ENCODE measurements at places on chromosomes 6 and 20.

GRCh38 chr20:1272368-1273100 lies 6.4 kb downstream of the SNPH start:
- no peak for DNase-seq

DNA sequence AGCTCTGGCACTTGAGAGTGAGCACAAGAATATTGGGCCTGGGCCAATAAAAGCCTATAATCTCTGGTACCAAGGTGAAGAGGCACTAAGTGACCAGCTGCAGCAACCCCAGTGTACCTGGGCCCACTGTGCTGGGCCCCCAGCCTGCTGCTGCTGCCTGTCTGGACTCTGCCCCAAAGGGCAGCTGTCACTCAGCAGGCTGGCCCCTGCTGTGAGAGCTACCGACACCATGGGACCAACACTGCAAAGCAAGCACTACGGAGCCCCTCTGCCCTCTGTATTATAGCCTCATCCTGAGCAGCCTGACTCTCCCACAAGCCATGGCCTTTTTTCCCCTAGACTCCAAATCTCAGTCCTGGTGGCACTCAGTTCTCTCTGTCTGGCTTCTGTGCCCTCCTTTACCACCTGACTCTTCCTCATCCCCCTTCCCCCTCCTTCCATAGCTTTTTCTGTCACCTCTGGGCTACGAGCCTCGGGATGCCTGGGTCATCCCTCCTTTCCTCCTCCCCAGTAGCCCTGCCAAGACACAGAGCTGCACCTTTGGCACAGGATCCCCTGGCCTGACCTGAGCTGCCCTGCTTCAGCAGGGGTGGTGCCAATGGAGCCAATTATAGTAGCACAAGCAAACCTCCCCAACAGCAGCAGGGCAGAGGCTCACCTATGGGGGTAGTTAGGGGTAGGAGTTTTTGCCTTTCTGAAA lies 14.2 kb downstream of the RRP36 start:
- no peak for DNase-seq

- DNase-seq = no peak
Observed at GRCh38 chr6:153059311-153059710, 56.8 kb upstream of the MTRF1L start.

- no peak for DNase-seq
Observed at GRCh38 chr6:8100159-8100854, 2.0 kb downstream of the EEF1E1 start.

DNA sequence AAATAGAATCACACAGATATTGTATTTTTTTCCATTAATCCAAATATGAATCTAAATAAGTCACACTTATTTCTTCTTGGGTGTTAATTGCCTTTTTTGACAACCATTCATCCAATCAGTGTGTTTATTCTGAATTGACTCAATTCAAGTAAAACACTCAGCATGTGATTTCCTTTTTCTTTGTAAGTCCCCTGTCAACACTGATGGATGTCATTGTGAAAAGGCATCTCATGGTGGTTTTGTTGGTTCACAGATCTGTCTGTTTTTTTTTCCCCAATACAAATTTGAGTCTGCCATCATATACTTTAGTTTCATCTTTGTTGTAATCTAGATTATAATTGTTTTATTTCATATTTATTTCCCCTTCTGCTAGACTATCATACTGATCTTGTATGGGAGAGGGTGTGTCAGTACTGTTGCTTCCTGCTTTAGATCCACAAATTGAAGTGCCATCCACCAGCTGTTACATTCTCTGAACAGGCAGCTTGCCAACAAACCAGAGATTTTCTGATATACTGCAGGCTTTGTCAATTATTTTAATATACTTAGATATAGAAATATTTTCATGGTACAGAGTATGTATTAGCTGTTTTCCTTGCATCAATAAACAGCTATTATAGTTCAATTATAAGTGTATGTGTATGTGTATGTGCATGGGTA lies 64.2 kb upstream of the FLRT3 start:
- DNase-seq = no peak

DNA sequence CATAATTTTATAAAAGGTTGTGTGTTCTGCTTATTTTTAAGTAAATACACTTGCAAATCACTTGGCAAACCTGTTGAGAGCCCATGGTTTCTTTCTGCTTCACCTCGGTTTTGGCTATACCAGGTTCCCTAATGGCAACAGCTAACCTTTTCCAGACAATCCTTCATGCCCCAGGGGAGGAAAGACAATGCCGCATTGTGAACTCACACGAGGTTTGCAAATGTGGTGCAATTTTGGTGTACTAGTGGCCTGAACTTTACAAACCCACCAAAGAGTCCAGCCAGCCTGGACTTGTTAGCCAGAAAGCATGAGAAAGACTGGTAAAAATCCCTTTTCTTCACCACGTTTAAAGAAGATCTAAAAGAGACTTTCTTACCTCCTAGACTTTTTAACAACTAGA lies 84.8 kb upstream of the SOX4 start:
- DNase-seq = no peak

GRCh38 chr6:136873748-136874147 lies 48.4 kb upstream of the SLC35D3 start:
- no peak for DNase-seq

- no peak for DNase-seq
Observed at GRCh38 chr6:81487489-81487888, 265.0 kb downstream of the TENT5A start.

GRCh38 chr6:47000842-47001241 lies 41.3 kb downstream of the ADGRF1 start:
- no peak for DNase-seq

DNA sequence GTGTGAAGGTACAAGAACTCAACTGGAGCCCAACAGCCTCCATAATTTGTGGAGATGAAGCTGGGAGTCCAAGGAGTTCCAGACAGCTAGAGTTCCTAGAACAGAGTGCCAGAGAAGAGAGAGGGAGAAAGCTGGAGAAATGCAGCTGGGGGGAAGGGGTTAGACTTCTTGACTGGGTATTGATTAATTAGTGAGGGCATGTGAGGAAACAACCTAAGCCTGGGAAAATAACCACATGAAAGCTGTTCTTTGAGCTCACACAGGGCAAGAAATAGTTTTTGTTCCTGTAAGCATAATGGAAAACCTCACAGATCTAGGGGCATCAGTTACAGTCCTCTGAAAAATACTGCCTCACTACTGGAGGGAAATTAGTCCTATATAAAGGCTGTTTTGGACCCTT lies 230.5 kb upstream of the FKBP1C start:
- no peak for DNase-seq

- DNase-seq = peak; percentile 17
Observed at GRCh38 chr6:85537055-85537494, 56.6 kb downstream of the SNX14 start.

GRCh38 chr6:13280254-13280653 lies 48.1 kb downstream of the TBC1D7 start:
- DNase-seq = no peak

- no peak for DNase-seq
Observed at GRCh38 chr20:50758992-50759391, 27.6 kb downstream of the PARD6B start.

DNA sequence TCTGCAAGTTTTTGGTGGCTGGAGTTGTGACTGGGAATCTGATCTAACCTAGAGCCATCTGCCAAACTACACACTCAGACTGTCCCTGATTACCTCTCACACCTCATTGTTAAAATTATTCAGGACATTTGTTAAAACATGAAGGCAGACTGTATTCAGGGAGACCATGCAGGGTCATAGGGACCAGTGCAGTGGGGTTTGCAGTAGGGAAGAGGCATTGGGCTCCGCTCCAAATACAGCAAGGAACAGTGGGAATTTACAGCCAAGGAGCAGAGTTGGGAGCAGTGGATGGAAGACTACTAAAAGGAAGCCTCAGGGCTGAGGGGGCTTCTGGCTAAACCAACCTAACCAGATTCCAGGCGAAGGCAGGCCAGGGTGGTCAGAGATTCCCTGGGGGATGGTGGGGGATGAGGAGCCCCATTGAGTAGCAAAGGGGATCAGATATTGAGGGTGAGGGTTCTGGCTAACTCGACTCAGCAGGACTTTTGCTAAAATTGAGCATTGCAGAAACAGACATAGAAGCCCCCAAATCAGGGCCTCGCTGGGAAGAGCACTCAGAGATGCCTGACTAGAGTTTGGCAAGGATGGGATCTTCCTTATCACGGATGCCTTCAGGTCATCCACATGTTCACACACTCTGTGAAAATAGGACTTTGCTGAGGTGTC lies 172.0 kb downstream of the ZDHHC14 start:
- DNase-seq = no peak

GRCh38 chr6:46963626-46964025 lies 41.9 kb upstream of the ADGRF5 start:
- DNase-seq = peak; percentile 60

DNA sequence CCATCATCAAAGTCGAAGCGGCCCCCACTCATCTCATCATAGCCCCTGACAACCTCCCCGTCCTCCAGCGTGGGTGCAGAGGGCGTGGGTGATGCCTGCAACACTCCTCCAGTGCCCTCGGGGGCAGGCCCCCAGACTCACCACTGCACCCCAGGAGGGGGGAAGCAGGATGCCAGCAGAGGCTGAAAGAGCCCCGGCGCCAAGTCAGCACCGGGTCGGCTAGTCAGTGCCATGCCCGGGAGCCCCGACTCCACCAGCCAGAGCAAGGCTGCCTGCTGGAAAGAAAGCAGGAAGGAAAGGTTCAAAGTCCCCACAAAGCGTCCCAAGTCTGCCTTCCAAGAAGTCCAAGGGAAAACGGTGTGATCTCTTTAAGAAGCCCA lies 324 bp downstream of the JPH2 start:
- DNase-seq = no peak

GRCh38 chr6:85676086-85676729 lies 33.5 kb upstream of the SYNCRIP start:
- DNase-seq = no peak

- no peak for DNase-seq
Observed at GRCh38 chr20:62834967-62835730, 18.3 kb downstream of the COL9A3 start.

DNA sequence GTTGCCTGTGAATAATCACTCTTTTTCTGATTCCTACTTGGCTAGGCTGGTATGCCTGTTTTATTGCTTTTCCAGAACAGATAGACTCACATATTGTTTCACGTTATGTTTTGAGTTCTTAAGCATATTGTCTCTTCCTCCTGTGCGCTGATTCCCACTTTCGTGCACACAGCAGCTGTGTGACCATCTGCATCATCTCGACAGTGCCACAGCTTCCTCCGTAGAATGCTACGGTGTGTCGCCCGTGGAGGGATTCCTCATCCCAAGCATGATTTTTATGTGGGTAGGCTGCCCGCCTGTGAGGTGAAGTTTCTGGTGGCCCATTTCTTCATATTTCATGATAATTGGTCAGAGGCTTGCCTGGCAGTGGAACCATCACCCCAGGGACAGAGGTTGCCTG lies 31.8 kb downstream of the PLCB4 start:
- DNase-seq = no peak

DNA sequence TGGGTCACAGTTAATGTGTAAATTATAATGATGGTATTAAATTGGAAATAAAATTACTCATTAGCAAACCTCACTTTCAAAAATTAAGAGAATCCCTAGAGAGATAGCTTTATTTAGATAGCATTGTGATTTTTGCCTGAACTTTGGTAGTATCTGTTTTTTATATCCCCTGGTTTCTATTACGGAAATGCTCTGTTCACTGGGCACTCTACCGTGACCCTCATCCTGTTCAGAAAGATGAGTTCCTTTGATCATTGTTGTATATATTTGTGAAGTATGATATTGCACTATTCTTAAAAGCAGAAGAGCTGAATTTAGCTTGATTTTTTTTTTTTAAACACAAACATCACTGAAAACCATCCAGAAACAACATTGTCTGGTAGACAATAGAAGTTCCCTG lies 1143.8 kb upstream of the MAP3K7 start:
- DNase-seq = no peak

DNA sequence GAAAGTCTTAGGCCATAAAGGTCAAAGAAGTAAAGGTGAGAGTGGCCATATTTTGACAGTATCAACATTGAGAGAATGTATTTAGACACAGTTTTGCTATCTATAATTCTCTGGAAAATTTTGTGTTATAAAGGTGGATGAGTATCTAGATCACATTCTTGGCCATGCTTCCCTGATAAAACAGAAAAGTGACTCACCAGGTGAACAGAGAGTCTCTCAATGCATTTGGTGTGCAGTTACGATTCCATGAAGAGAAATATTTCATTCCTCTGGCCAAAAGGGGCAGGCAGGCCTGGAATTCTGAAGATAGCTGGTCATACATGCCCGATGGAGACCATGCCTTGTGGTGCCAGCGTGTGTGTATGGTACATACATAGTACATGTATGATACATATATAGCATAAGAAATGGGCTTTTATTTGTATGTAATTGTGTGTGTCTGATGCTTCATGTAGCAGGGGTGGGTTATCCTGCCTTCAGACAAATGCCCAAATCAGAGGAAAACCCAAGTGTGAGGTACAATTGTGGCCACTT lies 164.0 kb downstream of the SOBP start:
- DNase-seq = no peak

DNA sequence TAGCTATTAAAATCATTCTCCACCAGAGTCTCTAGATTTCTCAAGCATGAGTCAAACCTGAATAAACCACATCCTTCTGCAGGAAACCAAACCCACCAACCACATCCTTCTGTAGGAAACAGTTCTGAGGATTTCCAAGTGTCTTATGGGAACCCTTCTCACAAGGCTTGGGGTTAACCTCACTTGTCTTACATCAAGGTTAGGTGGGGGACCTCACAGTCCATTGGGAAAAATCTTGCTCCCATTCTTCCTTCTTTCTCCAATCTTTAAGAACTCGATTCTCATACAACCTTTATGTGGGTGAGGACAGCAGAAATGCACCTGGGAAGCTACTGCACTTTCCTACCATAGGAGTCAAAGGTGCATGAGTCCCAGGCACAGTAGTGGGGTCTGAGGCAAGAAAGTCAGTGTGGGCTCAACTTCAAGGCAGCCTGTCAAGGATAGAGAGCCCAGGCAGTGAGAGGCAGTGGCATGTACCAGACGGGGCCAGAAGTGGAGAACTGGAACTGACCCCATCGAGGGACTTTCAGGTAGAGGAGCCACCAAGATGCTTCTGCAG lies 114.5 kb downstream of the SLC22A3 start:
- peak; percentile 90 for DNase-seq

DNA sequence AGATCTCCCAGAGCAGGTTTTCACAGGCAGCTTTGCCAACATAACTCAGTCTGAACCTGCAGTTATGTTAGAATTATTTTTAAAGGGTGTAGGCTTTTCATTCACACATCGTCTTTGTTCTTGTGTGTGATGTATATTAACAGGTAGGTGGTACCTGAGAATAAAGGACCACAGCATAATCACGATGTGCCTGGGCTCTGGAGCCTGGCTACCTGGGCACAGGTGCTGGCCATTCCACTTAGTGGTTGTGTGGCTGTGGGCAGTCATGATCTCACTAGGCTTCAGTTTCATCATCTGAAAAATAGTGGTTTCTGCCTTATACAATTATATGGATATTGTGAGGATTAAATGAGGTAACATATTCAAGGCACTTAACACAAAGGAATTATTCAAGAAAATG lies 6.4 kb downstream of the CD109 start:
- no peak for DNase-seq

- DNase-seq = no peak
Observed at GRCh38 chr20:46063652-46064054, 26.1 kb downstream of the NCOA5 start.

GRCh38 chr6:154139892-154140291 lies 100.9 kb downstream of the OPRM1 start:
- no peak for DNase-seq

GRCh38 chr20:23820493-23820892 lies 6.0 kb downstream of the CST2 start:
- peak; percentile 27 for DNase-seq

GRCh38 chr6:17226786-17227233 lies 54.4 kb upstream of the RBM24 start:
- no peak for DNase-seq
